ENCODE measurements at places on chromosomes 1 and 21.

DNA sequence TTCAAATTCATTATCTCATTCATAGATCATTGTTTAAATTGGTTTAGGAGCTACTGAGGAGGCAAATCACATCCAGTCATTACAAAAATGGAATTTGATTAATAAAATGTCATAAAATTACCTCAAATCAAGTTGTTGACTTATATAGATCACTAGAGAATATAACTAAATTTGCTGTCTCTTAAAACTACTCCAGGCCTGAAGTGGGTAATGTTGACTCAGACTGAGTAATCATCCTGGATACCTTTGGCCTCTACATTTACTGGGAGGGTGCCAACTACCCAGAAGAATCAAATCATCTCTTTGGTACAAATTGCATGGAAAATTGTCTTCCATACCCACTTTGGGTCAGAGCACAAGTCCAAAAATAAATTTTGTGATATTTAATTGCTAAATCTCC is 191.2 kb upstream of the GREM2 start:
- no peak for DNase-seq

DNA sequence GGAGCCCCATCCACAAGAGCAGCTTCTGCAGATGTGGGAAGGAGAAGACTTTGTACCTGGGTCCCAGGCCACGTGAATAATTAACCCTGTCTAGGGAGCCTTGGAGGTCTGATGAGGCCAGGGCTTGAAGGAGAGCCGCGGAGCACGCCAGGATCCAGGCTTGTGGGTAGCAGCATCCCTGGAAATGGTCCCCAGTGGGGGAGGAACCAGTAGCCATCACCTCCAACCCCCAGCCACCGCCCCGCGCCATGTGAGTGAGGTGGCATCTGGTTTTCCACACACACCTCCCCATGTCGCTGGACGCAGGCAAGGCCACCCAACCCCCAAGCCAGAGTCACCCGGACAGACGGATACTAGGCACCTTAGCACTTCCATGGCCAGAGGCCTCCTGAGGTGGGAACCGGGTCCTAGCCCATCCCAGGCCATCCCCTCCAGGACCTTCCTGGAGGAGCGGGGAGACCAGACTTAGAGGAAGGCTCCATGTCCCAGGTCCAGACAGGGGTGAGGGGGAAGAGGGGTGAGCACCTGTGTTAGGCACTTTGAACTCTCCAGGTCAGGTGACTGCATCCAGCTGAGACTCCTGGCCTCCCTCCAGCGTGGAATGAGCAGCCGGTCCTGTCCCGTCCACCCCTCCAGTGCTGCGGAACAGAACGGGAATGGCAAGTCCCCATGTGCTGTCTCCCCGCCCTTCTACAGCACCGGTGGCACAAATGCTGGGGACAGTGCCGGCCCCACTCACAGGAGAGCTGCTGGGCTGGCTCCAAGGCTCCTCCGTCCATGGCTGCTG is 53.2 kb downstream of the RIPK4 start:
- no peak for DNase-seq

- no peak for DNase-seq
Measured at GRCh38 chr1:221728037-221728505, 13.8 kb downstream of the DUSP10 start.

DNA sequence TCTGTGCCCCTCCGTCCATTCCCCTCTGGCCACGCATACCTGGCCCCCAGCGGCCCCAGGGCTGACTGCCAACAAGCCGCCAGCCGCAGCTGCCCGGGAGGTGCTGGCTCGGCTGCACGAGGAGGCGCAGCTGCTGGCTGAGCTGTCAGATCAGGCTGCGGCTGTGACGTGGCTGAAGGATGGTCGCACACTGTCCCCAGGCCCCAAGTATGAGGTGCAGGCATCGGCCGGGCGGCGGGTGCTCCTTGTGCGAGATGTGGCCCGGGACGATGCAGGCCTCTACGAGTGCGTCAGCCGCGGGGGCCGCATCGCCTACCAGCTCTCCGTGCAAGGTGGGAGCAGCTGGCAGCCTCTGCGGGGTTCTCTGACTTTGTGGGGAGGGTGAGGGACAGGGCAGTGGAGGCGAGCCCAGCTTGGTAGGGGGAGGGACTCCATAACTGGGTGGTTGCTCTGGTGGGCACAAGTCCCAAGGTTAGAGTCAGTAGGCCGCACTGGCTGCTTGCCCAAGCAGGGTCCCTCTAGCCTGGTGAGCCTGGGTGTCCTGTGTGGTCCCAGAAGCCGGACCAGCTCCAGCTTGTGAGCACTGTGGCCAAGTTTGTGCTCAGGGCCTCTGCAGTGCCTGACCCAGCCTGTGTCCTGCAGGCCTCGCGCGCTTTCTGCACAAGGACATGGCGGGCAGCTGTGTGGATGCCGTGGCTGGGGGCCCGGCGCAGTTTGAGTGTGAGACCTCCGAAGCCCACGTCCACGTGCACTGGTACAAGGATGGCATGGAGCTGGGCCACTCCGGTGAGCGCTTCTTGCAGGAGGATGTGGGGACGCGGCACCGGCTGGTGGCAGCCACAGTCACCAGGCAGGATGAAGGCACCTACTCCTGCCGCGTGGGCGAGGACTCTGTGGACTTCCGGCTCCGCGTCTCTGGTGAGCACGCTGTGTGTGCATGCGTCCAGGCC is 8.8 kb downstream of the OBSCN start:
- DNase-seq, result no peak

DNA sequence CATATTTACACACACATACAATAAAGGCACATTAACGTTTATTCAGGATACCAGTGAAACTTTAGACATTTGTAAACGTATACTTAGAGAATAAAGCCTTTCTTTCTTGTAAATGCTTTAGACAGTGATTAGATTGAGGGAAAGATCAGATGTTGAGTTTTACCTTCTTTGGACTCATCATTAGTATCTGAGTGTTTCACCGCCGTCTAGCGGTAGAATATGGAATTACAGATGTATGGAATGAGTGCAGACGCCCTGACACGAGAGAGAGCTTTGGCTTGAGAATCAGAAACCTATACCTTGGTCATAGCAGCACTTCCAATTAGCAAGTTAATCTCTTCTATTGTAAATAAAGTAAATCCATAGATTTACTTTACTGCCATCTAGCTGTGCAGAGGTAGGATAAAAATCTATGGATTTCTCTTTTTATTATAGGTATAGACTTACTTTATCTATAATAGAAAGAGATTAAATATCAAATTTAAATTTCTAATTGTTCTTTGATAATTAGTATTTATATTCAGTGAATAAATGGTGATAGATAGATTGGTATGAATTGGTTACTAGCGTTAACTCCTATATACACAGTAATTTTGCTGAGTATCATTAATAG is 12.6 kb downstream of the FLG2 start:
- peak; percentile 25 for DNase-seq

DNA sequence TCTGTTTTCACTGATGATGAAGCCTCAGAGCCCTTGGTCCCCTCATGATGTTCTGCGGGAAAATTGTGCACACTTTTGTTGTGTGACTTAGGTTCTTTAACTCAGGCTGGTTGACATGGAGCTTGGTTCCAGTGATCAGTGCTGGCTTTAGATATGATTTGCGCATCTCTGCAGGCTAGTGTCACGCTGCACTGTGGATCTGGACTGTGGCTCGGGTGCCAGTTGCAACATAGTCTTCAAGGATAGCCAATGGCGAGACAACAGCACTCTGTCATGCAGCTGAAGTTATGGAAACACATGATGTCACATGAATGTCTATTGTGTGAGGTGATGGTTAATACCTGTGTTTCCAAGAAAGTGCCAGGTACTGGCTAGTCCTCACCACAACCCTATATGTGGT is 56.7 kb downstream of the DDR2 start:
- no peak for DNase-seq

DNA sequence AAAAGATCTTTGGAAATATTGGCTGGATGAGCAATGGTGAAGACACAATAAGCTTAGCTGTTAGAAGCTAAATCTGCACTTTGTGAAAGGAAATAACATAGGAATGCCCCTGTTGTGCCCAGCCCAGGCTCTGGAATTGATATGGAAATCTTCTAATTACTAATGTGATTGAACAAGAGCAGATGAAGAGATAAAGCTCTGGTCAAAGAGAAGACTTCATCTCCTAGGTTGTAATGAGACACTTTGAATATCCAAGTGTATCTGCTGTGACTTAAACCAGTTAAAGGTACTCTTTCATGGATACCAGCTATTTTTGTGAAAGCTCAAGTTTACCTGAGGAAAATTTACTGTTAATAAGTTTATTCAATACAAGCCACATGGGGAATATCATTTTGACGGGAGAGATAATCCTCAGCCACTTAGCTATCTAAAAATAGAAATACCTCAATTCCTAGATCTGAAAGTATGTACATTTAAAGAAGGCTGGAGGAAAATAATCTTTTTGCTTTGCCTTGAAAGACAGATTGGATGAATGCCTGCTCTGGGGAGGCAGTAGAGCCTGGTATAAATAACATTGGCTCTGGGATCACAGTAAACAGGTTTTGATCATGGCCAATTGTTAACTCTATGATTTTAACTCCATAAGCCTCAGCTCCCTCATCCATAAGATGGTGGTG is 494.0 kb upstream of the B3GALT2 start:
- no peak for DNase-seq

DNA sequence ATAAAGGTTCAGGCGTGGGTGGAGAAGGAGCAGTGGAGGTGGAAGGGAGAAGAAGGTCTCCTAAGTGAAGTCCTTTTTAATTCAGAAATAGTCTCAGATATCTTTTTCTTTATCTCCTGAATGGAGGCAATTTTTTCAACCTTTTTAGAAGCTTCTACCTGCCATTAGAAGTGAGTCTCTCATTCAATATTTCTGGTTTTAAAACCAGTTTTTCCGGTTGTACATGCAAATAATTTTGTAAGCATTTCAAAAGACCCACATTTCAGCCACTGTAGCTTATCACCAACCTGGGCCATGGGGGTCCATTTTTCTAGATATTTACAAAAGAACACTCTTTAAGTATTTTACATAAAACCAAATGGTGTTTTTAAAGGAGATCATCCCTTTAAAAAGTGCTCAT is 1280.2 kb downstream of the NCAM2 start:
- DNase-seq, result no peak

DNA sequence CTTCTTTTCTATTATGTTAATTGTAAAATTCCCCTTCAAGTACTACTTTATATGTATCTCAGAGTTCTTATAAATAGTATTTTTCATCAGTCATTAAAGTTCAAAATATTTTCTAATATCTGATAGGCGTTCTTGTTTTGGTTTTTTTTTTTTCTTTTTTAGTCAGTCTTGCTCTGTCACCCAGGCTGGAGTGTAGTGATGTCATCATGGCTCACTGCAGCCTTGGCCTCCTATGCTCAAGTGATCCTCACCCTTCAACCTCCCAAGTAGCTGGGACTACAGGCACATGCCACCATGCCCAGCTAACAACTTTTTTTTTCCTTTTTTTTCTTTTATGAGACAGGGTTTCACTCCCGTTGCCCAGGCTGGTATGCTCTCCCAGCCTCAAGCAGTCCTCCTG is 27.3 kb downstream of the AGMAT start:
- DNase-seq, result no peak

GRCh38 chr1:44717156-44717555 is 13.8 kb downstream of the RNU5D-1 start:
- no peak for DNase-seq

DNA sequence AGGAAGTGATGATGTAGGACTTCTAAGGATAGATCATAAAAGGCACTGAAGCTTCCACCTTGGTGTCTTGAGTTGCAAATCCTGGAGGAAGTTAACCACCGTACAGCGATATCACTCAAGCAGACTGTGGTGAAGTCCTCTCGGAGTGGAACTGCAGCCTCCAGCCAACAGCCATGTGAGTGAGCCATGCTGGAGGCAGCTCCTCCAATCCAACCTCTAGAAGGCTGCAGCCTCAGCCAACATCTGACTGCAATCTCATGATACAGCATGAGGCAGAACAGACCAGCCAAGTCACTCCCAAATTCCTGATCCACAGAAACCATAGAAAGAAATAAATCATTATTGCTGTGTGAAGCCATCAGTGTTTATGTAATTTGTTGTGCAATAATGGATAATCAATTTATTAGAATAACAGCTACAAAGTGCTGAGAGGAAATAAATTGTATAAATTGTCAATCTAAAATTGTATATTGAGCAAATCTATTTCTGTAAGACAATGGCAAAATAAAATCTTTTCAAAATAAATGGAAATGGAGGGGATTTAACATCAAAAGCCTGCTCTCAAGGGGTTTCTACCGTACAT is 65.0 kb downstream of the PRSS38 start:
- DNase-seq, result no peak

DNA sequence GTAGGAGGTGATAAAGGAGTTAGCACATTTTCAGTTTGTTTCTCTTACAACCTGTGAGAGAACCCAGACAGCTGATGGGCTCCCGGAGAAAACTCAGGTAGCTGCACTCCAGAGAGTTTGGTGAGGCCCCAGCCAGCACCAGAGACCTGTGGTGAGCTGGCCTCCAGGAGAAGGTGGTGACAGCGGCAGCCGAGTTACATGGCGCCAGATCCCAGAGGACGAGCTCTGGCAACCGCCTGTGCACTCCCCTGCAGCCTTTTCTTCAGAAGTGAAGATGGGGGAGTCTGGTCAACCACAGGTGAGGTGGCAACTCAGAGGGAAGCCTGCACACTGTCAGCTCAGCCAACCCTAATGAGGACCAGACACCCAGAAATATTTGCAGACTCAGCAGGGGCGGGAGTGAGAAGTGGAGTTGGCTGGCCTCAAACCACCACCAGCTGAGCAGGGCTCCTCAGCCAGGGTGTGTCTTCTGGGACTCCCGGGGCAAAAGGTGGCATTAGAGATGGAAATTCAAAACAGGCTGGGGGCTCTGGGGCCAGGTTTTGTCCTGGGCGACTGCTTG is 209.7 kb downstream of the SETD4 start:
- DNase-seq, result no peak

- no peak for DNase-seq
Measured at GRCh38 chr1:58611861-58612385, 34.9 kb upstream of the TACSTD2 start.

DNA sequence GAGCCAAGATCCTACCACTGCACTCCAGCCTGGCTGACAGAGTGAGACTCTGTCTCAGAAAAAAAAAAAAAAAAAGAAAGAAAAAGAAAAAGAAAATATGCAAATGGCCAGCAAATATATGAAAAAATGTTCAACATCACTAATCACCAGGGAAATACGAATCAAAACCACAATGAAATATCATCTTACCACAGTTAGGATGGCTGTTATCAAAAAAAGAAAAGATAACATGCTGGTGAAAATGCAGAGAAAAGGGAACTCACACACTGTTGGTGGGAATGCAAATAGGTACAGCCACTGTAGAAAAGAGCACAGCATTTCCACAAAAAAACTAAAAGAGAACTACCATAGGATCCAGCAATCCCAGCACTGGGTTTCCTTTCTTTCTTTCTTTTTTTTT is 477.5 kb downstream of the SMYD3 start:
- DNase-seq, result no peak

DNA sequence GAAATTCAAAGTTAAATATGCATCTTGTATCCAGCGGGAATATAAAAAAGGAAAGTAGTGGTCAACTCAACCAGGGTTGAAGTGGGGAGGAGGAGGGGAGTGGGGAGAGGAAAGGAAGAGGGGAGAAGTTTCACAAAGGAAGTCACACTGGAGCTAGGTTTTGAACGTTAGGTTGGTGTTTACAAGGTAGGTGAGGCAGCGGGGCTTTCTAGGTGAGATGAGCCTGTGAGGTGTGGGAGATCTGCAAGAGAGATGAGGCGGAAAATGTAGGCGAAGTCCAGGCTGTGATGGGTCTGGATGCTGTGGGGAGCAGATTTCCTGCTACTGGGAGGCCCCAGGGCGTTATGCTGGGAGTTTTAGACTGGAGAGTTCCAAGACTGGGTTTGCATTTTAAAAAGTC is 36.1 kb upstream of the IL20 start:
- DNase-seq, result no peak

GRCh38 chr1:30353637-30354036 is 369.7 kb downstream of the MATN1 start:
- no peak for DNase-seq

- no peak for DNase-seq
Measured at GRCh38 chr21:15309022-15309590, 244.3 kb upstream of the NRIP1 start.

GRCh38 chr1:23625459-23625858 is 66.1 kb upstream of the RPL11 start:
- no peak for DNase-seq

Data from forelimb muscle (tissue), 1 donor.